T-helper 2 cell treated with Interferon-gamma antibody and Interleukin-4, amounts not matched to agents 5 μg/mL and 100 μg/mL, for 36 hours (primary cell): ENCODE measurements at places on chromosomes 1 and 21.

DNA sequence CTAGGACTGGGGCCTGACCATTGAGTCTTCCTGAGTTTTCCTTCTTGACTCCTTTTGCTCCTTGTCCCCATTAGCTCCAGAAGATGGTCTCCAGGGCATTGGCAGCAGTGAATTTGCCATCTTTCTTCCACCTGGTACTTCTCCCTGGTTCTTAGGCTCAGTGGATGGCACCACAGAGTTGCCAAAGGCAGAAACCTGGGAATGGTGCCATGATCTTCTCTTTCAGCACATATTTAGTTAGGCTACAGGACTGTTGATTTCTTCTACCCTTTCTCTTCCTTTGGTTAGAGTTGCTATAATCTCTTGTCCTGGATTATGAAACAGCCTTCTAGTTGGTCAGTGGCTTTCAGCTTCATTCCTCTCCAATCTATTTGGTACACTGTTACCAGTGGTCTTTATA, 6.2 kb downstream of the ZBTB40 start:
- H3K4me3 ChIP-seq, result no peak overlapping the region
- DNase-seq, result no peak
- peaks cover 10% of the 10 kb centered on the region for H3K4me1 ChIP-seq
- H3K27me3 ChIP-seq, result no peaks in the 10 kb centered on the region

GRCh38 chr1:67768480-67768879, 64.8 kb downstream of the GNG12 start:
- H3K27me3 ChIP-seq, result peaks cover 24% of the 10 kb centered on the region
- no peak overlapping the region for H3K4me3 ChIP-seq
- no peak for DNase-seq
- no peaks in the 10 kb centered on the region for H3K36me3 ChIP-seq
- H3K27ac ChIP-seq, result no peak overlapping the region
- peaks cover 1% of the 10 kb centered on the region for H3K4me1 ChIP-seq

DNA sequence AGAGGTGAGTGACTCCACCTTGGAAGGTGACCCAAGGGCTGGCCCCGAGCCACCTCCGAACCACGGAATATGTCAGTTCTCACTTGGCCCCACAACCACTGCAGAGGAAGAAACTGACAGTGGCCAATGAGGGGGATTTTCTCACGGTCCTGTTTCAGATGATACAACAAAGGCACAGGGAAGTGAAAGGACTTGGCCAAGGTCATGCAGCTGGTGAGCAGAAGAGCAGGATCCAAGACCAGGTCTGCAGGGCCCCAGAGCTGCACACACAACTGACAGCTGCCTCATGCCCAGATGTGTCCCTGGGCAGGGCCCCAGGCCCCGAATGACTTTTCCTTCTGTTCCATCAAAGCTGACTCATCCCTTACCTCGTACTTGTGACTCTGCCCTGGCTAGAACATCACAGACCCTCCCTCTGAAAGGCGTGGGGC, 25.8 kb upstream of the EVA1B start:
- H3K27me3 ChIP-seq, result no peaks in the 10 kb centered on the region
- no peak overlapping the region for H3K4me3 ChIP-seq
- no peak overlapping the region for H3K27ac ChIP-seq
- DNase-seq, result no peak
- peaks cover 39% of the 10 kb centered on the region for H3K36me3 ChIP-seq

DNA sequence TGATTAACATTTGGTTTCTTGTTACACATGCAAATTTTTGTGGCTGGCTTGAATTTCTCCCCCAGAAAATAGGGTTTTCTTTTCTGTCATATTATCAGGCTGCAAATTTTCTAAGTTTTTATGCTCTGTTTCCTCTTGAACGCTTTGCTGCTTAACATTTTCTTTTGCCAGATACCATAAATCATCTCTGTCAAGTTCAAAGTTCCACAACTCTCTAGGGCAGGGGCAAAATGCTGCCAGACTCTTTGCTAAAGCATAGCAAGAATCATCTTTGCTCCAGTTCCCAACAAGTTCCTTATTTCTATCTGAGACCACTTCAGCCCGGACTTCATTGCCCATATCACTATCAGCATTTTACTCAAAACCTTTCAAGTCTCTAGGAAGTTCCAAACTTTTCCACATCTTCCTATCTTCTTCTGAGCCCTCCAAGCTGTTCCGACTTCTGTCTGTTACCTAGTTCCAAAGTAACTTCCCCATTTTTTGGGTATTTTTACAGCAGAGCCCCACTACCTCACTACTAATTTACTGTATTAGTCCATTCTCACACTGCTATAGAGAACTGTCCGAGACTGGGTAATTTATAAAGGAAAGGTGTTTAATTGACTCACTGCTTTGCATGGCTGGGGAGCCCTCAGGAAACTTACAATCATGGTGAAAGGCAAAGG, 486.9 kb upstream of the NCAM2 start:
- H3K36me3 ChIP-seq, result no peaks in the 10 kb centered on the region
- H3K27ac ChIP-seq, result no peak overlapping the region
- no peaks in the 10 kb centered on the region for H3K27me3 ChIP-seq

DNA sequence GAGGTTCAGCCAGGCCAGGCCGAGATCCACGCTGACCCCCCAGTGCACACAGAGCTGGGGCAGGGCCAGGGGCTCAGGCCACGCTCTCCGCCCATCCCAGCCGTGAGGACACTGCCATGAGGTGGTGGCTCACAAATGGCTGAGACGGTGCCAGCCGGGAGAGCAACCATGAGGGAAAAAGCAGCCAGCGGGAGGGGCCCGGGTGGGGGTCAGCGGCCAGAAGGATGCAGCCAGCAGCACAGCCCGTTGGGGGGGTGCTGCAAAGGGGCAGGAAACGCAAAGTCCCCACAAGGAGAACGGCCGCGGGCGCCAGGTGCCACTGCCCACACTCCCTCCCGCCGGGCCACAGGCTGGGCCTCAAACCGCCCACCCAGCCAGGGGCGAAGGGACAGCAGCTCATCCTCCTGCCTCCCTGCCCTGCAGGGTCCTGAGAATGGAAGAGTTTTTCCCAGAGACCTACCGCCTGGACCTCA, 8.3 kb downstream of the TTLL10 start:
- DNase-seq, result no peak
- no peaks in the 10 kb centered on the region for H3K4me1 ChIP-seq
- no peaks in the 10 kb centered on the region for H3K36me3 ChIP-seq
- no peak overlapping the region for H3K27ac ChIP-seq
- peaks cover 1% of the 10 kb centered on the region for H3K27me3 ChIP-seq
